Stomach (tissue), 19 donors: ENCODE measurements at places on chromosomes 12 and 14. TPM values are rescaled to one million over a fixed set of nuclear protein-coding genes. Genes with fewer than 3 reads are reported as not detected.

Gene OLR1
- total RNA-seq, result 4.5 TPM

DNA sequence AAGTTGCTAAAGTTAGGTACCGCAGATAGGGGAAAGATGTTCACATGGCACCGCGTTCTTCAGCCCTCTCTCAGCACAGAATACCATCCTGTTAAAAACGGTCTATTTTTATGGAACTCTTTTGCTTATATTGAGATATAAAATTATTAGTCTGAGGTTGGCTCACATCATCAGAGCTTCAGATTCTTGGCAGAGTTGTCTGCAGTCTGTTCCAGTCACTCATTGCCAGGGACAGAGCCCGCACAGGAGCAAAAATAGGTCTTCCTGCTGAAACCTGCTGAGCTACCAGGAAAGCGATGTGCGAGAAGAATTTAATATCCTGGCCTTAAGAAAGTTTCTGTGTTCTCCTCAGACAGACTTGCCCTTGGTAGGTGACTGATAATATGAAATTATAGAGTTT lies 249.8 kb downstream of the VRK1 start:
- DNase-seq, result no peak

Gene DRAM1
- total RNA-seq, result 2.6 TPM

Gene SIX1
- total RNA-seq, result not detected
